NCI-H748 treated with DMSO at 0.1 percent for 48 hours (cell line): ENCODE measurements at places on chromosomes 11 and 22.
A peak's percentile ranks its signal among the peaks of the same experiment; 100 is the strongest.

GRCh38 chr11:119780222-119780953 lies 51.4 kb upstream of the NECTIN1 start:
- DNase-seq, result no peak

DNA sequence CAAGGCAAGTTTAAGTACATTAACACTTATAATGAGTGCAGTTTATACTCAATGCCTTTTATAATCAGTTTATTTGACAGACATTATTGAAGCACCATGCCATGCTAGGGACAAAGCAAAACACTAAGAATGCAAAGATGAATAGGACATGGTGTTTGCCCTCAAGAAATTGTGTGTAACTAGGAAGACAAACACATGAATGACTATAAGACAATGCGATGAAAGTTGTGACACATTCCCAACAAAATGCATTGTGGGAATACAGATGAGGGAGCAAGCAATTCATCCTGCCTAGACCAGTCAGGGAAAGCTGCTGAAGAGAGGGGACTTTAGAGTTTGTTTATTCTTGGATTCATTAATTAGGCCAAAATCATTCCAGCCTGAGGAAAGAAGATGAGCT lies 133.8 kb upstream of the TRPC6 start:
- DNase-seq, result no peak

DNA sequence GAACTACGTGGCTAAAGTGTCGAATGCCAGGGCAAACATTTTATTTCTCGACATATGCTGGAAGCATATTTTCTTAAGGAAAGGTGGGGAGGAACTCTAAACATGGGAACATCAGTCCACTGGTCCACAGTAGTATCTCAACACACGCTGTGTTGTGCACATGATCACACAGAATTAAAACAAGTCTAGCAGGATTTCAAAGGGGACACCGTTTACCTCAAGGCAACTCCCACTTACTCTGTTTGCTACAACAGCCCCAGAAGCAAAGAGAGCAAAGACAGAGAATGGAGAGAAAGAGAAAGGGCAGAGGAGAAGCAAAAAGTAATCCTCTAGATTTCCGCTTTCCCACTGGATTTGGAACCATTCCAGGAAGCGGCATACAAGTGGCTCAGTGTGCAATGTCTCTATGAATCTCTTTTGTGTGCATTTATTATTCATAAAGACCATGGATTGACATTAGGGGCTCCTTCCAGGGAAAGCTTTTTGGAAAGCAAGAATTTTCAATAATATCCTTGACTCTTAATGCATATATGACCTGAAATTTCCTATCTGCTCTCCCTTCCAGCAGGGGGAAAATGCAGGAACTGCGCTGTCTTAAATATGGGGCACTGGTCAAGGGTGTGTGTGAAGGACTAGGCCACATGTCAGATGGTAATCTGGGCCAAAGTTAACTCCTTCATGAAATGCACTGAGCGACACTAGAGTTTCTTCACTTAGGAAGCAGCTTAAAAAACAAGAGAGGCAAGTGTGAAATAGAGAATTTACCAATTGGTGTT lies 34.8 kb upstream of the CCDC34 start:
- no peak for DNase-seq

GRCh38 chr22:17540481-17540880 lies 22.8 kb upstream of the SLC25A18 start:
- no peak for DNase-seq

DNA sequence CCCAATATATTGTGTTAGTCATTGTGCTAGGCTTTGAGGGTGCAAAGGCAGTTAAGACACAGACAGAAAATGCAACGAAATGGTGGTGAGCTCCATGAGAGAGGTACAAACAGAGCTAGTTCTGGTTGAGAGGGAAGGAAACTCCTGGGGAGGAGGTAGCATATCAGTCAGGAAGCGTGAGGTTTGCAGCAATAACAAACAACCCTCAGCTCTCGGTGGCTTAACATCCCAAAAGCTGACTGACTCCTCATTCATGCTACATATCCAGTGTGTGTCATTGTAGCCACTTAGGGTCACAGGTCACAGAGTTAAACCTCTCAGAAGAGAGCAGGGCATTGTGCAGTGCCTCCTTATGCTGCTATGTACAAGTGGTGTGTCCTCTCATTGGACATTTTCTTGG lies 1.7 kb upstream of the ST14 start:
- DNase-seq, result no peak

- no peak for DNase-seq
Measured at GRCh38 chr22:32995335-32995734, 62.8 kb downstream of the SYN3 start.

DNA sequence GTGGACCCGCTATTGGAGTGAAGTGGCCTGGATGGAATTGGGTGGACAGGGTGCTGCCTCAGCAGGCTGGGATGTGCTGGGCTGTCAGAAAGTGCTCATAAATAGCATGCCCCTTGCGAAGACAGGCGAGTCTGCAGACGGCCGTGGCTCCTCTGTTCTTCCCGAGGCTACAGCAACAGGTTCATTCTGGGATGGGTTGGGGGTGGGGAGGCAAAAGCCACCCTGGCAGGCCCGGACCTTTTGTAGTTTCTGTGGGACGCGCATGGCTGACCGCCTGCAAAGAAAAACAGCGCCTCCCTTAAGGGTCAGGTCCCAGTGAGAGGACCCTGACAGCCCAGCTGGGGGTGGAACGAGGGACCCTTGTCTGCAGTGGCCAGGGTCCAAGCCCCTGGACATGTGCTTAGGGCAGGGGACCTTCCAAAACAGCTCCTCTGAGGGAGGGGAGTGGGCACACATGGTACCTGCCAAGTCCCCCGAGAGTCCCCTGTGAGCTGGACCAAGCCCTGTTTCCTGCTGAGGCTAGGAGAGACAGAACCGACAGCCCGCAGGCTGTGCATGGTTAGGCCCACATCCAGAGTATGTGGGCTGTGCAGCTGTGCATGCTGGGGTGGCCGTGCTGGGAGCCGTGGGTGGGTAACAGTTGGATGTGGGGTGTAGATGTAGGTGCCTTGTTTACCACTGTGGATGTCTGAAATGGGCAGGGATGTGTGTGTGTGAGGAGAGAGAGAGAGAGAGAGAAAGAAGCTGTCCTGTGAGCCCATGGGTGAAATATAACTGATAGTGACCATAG lies at the start of gene CRYBB3:
TSS of gene CRYBB3 (plus strand) at position 128 of the 790 bp plus-strand sequence. CDS start 1,539 bp downstream, outside the sequence.
- DNase-seq, result no peak

- peak; percentile 6 for DNase-seq
Measured at GRCh38 chr22:35021161-35021560, 44.8 kb upstream of the ISX start.

GRCh38 chr11:101127197-101127698 lies 2.4 kb downstream of the PGR start:
- no peak for DNase-seq

DNA sequence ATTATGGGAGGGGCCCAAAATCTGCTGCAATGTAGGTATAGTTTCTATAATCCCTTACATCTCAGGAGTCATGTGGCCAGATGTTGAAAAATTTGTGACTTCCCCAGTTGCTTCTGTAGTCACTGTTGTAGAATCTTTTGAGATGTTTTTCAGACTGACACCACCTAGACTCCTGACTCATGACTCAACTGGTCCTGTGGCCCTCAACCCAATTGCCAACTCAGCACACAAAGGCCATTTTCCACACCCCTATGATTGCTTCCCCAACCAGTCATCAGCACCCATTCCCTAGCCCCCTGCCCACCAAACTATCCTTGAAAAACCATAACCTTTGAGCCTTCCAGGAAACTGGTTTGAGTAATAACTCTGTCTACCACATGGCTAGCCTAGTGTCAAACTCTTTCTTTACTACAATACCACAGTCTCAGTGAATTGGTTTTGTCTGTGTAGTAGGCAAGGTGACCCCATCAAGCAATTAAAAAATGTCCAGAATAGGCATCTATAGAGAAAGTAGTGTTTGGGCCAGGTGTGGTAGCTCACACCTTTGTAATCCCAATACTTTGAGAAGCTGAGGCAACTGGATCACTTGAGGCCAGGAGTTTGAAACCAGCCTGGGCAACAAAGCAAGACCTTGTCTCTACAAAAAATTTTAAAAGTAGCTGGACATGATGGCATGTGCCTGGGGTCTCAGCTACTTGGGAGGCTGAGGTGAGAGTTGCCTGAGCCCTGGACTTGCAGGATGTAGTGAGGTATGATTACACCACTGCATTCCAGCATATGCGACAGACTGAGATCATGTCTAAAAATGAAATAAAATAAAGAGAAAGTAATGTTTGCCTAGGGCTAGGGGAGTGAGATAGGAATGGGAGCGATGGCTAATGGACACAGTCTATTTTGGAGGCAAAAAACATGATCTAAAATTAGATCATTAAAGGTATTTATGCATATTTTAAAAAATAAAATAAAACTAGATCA lies 24.1 kb upstream of the FEZ1 start:
- DNase-seq, result no peak

- DNase-seq, result no peak
Measured at GRCh38 chr11:119476666-119477331, 53.8 kb upstream of the THY1 start.

- DNase-seq, result no peak
Measured at GRCh38 chr22:41487037-41487935, 18.4 kb downstream of the ACO2 start.

DNA sequence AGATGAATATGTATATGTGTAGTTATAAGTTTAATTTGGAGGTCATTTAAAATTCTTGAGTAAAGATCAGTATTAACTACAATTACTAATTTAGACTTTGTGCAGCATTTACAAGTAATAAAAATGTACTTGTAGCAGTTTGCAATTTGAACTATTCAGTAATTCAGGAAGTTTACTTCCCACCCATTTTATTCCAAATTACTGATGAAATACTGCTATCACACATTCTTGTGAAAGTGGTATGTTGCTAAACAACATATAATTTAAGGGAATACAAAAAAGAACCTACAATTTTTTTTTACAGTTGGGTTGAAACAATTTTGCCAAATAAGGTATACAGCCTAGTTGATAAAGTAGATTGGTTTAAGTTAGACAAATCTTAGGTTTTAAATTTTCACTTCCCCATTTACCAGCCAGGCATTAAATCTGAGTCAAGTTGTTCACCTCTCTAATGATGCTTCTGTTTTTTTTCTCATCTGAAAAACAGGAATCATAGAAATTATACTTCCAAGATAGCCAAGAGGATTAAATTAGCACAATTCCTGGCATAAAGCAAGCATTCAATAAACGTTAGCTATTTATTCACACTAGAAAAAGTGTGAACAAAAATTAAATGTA lies 45.3 kb downstream of the ZBTB44 start:
- DNase-seq, result no peak

DNA sequence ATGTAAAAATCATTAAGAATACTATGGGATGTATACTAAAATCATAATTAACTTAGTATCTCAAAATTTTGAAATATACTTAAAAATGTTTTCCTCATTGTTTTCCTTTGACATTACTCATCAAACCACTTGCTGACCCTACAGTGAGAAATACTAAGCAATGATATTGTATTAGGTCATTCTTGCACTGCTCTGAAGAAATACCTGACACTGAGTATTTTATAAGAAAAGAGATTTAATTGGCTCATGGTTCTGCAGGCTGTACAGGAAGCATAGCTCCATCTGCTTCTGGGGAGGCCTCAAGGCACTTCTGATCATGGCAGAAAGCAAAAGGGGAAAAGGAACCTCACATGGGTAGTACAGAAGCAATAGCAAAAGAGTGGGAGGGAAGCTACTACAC lies 950.9 kb upstream of the CHORDC1 start:
- no peak for DNase-seq

GRCh38 chr11:131546218-131546895 lies 175.9 kb downstream of the NTM start:
- no peak for DNase-seq

GRCh38 chr11:70381350-70381749 lies 17.0 kb upstream of the CTTN start:
- no peak for DNase-seq

- DNase-seq, result no peak
Measured at GRCh38 chr11:74822170-74822569, 73.5 kb downstream of the RNF169 start.

DNA sequence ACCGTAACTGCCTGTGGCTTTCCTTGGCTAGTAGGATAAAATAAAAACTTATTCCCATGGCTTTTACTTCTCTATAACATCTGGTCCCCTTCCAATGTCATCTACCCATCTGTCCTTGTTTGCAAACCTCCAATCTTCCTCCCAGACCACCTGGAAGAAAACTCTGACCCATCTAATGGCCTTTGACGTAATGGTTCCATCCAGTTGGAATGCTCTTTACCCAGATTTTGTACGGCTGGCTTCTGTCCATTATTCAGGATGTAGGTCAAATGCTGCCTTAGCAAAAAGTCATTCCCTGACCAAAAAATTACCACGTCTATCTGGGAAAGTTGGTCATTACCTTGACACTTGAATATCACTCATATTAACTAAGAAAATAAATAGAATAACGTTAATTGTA lies 577.9 kb upstream of the ANO5 start:
- DNase-seq, result no peak

DNA sequence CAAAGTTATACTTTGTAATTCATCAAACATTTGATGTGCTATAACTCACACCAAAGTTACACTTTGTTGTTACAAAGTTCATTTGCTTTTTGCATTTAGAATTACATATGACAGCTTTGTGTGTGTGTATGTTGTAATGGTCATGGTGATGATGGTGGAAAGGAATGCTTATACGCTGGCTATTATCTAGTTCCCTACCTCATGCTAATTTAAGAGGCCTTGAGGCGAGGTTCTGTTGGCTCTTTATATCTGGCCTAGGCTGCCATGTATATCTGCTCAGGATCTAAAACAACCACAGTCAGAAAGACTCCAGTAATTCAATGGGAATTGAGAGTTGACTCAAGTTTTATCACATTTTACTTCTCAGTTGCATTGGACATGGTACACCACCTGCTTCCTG lies 123.4 kb downstream of the SLC17A6 start:
- DNase-seq, result no peak

DNA sequence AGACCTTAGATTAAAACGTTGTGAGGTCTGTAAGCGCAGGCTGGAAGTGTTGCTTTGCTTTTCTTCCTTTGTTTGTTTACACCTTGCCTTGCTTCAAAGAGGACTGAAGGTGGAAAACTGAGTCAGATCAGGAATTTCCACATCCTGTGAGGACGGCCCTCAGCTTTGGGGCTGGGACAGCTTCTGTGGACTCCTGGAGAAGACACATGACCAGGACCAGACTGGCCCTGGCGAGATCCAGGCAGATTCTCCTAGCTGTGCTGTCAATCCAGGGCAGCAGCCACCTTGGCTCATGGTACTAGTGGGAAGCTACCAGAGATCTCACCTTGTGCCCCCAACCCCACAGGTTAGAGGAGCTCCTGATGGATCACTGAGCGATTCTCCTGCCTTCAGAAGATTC lies 1461.9 kb downstream of the TBC1D22A start:
- DNase-seq, result no peak

DNA sequence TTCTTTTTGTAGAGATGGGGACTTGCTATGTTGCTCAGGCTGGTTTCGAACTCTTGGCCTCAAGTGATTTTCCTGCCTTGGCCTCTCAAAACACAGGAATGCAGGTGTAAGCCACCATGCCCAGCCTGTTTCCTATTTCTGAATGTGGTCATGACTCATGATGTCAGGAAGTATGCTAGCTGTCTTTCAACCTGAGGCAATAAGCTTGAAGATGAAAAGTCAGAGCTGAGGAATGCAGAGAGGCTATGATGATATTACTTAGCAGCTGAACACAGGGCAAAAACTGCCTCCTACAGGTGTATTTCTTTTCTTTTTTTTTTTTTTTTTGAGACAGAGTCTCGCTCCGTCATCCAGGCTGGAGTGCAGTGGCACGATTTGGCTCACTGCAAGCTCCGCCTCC lies 9.0 kb upstream of the NUCB2 start:
- DNase-seq, result no peak
